Right atrium auricular region (tissue), 2 donors: ENCODE measurements at places on chromosomes 5 and 9.

GRCh38 chr9:133864011-133864410 lies 125.9 kb upstream of the SARDH start:
- DNase-seq, result no peak

GRCh38 chr5:177312649-177313181 lies 1.0 kb upstream of the MXD3 start:
- no peak for DNase-seq

DNA sequence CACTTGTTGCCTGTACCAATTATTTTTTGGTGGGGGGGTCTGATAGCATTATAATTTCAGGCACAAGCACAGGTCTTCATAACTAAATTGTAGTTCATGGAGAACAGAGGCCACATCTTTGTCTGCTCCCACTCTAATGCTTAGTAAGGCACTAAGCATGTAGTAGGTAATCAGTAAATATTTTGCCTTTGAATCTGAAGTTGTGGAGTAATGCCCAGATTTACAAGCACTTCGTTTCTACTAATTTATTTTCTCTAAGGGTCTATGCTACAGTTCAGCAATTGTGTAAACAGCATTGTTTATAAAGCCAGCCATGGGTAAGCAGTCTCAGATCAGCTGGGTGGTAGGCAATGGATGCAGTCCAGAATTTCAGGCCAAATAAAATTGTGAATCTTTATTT lies 78.6 kb downstream of the GRIA1 start:
- DNase-seq, result no peak

DNA sequence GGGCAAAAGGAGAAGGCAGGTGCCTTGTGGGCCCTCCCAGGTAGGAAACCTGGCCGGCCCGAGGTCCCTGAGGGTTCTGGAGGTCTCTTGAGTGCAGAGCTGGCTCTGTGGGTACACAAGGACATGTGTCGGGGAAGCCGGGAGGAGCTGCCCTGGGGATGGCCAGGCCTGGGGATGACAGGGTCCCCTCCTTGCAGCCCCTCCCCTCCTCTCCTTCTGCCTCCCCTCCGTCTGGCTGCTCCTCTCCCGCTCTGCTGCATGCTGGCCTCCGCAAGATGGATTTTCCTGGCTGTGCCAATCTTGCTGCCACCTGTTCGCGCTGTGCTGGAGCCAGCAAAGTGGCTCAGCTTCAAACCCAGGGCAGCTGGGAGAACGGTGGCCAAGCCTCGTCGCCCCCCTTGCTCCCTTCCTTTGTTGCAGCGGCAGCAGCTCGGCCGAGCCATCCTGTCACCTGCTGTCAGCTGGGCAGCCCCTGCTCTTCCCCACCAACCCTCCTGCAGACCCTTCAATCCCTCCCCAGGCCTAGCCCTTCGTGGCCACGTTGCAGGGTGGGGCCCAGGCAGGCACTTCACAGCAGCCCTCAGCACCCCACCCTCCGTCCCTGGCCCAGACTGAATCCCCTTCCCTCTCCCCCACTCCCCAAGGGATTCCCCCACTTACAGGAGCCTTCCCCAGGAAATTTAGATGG lies 17.6 kb upstream of the UNC5A start:
- no peak for DNase-seq

DNA sequence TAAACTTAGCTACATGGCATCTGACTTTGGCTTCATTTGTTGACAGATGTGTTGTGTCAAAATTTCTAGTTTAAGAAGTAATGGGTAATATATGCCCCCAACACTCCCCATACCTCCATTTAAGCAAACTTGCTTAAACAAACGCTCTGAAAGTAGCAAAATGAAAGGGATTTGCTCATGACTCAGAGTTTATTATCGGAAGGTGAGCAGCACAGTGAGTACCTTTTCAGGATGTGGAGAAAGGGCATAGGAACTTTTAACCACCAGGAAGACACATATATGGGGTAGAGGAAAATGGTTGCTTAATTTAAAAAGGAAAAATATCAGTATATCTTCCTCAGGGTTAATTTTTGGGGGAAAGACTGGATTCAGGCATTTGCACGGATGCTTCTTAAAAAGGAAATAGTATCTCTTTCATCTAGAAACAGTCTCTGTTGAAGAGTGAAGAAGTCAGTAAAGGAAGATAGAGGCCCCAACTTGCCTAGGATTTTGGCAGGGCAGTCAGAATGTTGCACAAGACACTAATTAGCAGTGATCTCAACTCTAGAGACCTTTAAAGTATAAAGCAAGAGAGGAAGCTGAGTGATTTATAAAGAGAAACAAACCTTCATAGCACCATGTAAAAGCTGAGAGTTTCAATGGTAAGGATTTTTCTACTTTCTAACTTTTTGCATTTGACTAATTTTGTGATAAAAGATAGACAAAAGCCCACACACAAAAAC lies 155.1 kb downstream of the TRIO start:
- no peak for DNase-seq

- DNase-seq, result no peak
These were observed 280.2 kb upstream of the CLINT1 start for GRCh38 chr5:158139161-158139560.

GRCh38 chr5:81590498-81591384 lies 160.2 kb downstream of the SSBP2 start:
- DNase-seq, result no peak

DNA sequence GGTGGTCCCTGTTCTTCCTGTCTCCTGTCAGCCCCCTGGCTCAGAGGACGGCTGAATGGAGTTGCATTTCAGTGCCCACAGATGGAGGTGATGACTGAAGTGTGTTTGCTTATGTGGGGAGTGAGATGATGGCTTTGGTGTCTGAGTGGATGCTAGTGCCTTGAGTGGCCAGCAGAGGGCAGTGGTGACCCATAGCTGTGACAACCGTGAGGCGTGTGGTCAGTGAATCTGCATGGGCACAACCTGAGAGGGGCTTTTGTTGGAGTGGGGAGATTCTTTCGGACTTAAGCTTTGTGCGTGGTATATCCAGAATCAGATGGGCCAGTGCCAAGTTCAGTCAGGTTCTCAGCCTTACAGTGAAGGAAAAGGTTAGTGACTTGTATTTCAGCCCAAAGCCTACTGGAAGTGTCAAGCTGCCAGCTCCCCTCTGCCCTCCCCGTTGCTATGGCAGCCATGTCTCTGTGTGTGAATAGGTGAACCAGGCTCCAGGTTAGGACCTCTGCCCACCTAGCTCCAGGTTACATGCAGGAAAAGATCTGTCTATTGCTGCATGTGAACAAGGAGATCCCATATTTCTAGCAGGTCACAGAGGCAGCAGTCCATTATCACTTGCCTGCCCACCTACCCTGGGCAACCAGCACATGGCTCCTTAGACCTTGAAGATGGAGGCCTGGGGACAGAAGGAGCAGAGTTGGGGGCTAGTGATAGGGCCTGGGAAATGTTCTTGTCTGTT lies 14.7 kb upstream of the CXXC5 start:
- peak; percentile 74 for DNase-seq

DNA sequence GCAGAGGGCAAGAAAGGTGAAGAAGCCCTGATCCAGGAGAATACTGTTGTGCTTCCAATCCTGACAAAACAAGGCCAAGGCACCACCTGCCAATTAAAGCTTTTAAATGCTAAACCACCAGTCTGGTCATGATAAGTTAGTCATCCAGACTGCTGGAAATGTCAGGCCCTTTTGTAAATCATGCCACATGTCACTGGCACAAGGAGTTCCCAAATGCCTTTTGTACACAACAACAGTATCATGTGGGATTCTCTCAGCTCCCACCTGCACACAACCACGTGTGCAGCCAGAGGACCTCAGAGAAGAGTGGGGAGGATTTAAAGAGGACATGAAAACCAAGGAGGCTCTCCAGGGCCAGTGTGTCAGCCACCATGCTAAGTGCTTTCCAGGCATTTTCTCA lies 99.3 kb downstream of the CDK5RAP2 start:
- DNase-seq, result no peak

DNA sequence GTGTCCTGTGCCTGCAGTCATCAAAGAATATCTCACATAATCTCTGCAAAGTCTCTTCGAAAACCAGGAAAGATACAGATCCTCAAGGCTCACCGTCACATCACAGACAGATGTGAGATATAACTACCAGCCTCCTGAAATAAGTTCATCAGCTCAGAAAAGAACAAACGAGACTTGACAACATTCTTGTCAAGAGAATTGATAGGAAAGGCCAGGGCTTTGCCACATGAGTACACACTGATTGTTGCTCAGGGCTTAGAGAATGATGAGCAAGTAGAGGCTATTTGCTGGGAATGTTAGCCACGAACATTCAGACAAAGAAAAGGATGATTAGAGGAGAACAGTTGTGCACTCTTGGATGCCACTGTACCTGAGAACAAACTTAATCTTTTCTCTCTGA lies 535.1 kb downstream of the ELAVL2 start:
- no peak for DNase-seq

DNA sequence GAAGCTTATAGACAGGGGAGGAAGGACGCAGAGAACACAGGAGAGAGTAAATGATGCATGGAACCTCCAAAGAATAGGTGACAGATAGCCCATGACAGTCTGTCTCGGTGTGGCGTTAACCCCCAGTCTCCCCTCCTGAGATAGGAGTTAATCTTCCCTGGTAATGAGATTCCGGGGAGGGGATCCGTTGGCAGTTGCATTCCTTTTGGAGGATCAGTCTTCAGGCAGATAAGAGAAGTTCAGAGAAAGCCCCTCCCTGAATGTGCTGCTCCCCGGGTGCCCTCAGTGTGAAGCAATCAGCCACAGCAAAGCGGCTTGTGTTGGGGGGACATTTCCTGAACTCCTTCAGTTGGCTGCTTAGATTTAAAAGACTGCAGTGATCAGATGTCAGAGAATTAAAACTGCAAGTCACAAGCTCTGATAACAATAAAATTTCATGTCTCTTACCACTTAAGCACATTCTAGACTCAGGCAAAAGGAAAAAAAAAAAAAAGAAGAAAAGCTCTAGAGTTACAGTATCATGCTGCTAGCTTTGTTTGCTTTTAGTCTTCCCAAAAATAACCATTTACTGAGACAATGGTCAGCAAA lies 121.1 kb downstream of the EGFLAM start:
- DNase-seq, result no peak

DNA sequence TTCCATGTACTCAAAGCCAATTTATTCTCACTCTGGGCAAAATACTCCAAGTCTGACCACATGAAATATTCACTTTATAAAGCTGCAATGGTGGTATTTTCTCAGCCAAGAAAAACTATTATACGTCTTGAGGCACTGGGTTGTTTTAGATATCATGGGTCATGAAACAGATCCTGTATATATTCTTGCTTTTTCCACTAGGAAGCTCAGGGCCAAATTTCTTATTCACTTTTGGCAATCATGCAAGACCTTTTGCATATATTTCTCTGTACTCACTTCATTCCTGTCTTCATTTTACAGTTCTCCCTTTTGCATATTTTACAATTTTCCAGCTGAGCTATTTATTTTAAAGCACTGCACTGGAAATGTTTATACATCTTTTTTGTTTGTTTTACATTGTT lies 49.8 kb downstream of the GABBR2 start:
- DNase-seq, result no peak

DNA sequence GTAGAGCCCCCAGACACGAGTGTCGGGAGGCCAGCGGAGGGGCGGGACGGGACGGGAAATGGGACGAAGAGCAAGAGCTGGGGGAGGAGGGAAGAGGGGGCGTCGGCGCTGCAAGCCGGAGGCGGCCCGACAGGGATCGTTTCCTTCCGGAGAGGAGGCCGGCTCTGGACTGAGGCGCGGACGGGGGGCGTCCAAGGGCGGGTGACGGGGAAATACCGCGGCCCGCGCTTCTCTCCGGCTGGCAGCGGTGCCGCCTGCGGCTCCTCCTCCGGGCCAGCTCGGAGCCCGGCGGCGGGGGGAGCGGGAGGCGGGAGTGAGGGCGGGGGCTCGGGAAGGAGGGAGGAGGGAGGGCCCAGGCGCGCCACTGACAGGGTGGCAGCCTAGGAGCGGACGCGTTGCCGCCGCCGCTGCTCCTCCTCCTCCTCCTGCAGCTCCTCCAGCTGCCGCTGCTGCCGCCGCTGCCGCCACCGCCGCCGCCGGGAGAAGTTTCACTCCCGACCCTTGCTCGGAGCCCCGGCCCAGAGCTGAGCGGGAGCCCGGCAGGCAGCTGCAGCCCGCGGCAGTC lies at the start of gene CHSY3:
CHSY3 (plus strand) TSS at position 364 of the 565 bp plus-strand sequence.
- DNase-seq, result peak; percentile 79

DNA sequence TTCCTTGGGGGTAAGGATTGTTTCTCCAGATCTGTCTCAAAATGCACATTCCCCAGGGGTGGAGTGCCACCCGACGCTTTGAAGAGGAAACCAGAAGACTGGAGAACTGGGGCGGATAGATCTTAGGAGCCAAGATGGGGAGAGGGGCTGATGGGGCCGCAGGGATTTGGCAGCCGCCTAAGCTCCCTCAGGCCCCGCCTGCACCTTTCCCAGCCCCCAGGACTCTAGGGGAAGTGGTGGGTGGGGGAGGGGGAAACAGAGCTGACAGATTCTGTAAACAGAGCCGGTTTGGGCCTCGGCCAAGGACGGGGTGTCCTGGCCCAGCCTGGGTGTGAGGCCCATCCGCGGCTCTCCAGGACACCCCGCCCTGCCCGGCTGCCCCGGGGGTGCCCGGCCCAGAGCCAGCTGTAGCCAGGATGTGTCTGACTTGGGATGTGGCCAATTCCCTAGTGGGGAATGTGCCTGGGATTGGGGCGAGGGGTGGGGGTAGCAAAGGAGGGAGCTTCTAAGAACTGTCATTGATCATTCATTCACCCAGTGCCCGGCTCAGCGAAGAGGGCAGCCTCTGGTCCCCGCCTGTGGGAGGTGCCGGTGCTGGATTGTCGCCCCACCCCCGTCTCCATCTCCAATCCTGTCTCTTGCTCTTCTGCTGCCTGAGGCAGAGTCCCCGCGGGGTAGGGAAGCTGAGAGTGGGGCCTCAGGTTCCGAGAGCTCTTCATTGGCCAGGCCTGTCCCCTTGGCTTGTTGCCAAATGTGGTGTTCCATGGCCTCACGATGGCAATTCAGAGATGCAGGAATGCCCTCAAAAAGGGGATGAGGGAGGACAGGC lies 54.8 kb upstream of the CDKN2AIPNL start:
- DNase-seq, result peak; percentile 99

DNA sequence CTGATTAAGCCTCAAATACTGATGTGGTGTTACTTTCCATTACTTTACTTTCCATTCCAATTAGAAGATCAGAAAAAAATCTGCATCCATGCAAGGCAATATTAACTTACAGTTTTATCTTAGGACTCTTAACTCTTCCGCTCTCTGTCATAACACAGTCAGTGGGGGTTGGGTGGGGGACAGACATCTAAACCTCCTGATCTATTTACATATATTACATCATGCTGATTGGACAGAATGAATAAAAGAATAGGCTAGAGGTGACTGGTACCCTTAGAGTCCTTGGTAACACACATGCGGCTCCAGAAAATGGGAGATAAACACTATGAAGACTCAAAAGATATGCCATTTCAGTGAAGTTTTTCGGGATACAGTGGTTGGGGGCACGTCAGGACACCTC lies 27.6 kb downstream of the RAPGEF6 start:
- DNase-seq, result no peak

DNA sequence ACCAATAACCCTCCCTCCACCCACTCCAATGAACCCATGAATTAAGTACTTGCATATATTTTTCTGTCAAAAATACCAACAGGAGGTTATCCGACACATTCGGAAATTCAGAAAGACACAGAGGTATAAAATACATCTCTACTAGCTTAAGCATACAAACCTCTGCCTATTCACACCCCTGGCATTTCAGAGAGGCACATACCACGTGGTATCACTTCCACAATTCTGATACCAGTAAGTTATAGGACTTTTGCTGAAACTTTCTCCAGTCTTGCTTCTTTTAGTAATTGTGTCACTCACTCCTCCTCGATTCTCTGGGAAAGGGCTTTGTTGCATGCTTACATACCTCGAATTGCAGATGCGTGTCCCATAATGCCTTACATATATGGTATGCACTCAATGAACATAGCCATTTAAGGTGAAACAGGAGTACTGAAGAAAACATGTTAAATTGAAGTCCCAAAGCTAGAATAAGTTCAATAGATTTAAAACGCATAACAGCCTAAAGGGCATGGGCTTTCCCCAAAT lies 58.1 kb downstream of the TLE1 start:
- DNase-seq, result no peak

GRCh38 chr5:162654661-162655405 lies 587.3 kb downstream of the GABRG2 start:
- DNase-seq, result no peak
